ENCODE measurements at places on chromosomes 5 and 9.

- no peak for DNase-seq
Measured at GRCh38 chr9:27645161-27645840, 72.0 kb upstream of the C9orf72 start.

- DNase-seq, result no peak
Measured at GRCh38 chr9:91555132-91555531, 131.5 kb upstream of the NFIL3 start.

DNA sequence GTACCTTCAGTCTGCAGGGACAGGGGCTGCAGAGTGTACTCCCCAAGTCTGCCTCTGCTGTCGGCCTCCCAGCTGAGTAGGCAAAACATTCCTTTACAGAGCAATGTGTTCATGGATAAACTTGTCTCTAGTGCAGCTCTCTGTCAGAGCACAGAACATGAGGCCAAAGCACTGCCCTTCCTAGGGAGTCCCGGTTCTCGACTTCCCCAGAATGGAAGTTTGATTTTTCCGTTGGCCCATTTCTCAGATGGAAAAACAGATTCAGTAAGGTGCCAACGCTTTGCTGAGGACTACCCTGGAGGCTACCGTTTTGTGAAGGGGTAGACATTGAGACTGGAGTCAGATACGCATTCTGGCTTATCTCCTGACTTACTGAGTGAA is 422 bp upstream of the TRIM32 start:
- DNase-seq, result no peak

DNA sequence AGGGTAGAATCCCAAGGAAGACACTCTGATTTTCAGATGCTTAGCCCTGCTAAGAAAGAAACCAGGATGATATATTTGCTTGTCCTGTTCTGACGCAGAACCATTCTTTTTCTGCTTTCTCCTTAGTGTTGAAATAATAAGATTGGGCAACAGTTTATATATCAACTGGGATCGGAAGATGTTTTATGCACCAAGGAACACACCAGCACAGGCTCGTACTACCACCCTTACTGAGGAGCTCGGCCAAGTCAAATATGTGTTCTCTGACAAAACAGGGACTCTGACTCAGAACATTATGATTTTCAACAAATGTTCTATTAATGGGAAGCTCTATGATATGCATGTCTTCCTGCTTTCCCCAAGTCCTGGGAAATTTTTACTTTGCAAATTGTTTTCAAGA is 19.0 kb upstream of the RUSC2 start:
- DNase-seq, result no peak

DNA sequence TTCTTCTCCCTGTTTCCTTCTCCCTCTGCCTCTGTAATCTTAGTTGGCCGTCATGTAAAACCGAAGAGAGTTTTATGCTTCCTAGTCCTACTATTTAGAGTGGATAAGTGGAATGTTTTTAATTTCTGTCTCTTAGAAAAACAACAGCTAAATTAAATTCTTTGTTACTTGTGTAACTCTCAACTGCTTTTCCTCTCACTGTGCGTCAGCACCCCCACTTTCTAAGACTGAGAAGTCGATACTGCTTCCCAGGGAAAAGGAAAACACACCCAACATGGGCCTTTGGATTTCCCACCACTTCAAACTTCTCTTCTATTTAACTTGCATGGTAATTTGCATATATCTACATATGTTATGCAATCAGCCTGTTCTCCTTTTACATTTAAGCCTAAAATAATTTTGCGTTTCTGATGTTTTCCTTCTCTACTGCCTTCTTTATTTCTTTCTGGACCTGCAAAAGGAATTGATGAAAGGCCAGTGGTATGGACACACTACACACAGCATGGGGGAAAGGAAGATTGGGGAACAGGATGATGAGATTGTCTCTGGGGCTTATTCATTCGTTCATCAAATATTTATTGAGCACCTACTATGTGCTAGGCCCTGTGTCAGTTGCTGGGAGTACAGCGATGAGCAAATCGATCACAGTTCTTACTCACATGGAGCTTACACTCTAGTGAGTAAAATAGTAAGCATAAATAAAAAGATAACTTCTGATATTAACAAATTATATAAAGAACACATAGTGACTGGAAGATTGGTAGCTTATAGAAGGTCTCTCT is 52.5 kb upstream of the CTNNA1 start:
- no peak for DNase-seq

DNA sequence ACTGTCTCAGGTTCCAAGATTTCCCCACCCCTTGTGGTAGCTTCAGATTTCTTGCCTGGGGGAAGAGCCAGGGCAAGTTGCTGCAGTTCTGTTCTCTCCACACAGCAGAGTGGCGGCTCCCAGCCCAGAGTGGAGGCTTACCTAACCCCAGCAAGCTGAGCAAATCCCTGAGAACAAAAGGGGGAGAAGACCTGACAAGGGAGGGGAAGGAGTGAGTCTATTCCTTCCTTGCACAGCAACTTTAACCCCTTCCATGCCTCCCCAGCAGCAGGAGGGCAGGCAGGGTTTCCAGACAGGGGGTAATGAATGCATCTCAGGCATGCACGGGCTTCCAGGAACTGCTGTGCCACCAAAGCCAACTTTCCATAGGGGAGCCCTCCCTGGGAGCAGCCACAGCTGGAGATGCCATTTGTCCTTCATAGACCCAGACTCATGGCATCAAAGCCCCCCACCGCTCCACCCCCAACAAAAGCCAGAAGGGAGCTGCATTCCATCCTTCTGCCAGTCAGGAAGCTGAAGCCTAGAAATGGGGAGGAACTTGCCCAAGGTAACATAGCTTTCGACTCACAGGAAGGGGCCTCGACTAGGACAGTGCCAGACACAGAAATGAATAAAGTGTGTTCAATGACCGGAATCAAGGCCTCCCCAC is 28.8 kb upstream of the FAT2 start:
- DNase-seq, result no peak

Measured in Right ventricle myocardium inferior (tissue), 1 donor.